ENCODE measurements at places on chromosomes 7 and 10. TPM values are rescaled to one million over a fixed set of nuclear protein-coding genes. Genes with fewer than 3 reads are reported as not detected.
A peak's percentile ranks its signal among the peaks of the same experiment; 100 is the strongest.

Gene LOXL4
- total RNA-seq = 0.18 TPM

Gene KAZALD1
- 3.6 TPM for total RNA-seq

DNA sequence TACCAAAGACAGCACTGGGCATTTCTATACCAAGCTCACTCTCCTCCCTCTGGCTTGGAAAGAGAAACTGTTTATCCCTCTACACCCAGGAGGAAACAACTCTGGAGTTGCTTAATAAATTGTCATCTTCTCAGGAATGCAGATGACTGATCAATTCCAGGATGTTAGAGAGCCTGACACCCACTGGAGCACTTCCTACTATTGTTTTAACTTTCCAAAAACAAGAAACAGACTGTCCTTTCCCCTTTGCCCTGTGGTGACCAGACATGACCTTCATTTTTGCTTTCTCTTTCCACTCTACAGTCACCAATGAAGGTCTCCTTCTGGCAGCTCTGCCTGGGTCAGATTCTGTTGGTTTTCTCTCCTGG lies 19.6 kb downstream of the GIMAP4 start:
- DNase-seq = no peak

- no peak for DNase-seq
Observed at GRCh38 chr10:1134156-1134555, 78.0 kb downstream of the WDR37 start.

DNA sequence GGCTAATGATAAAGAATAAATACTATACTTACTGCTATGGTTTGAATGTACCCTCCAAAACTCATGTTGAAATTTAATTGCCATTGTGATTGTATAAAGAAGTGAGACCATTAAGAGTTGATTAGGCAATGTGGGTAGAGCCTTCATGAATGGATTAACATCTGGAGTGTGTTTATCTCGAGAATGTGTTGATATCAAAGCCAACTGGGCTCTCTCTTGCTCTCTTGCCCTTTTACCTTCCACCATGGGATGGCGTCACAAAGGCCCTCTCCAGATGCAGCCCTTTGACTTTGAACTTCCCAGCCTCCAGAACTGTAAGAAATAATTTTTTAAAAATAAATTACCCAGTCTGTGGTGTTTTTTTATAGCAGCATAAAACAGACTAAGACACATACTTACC lies 50.1 kb upstream of the GHITM start:
- no peak for DNase-seq

GRCh38 chr7:105587909-105588635 lies 6.8 kb upstream of the EFCAB10 start:
- DNase-seq = no peak

DNA sequence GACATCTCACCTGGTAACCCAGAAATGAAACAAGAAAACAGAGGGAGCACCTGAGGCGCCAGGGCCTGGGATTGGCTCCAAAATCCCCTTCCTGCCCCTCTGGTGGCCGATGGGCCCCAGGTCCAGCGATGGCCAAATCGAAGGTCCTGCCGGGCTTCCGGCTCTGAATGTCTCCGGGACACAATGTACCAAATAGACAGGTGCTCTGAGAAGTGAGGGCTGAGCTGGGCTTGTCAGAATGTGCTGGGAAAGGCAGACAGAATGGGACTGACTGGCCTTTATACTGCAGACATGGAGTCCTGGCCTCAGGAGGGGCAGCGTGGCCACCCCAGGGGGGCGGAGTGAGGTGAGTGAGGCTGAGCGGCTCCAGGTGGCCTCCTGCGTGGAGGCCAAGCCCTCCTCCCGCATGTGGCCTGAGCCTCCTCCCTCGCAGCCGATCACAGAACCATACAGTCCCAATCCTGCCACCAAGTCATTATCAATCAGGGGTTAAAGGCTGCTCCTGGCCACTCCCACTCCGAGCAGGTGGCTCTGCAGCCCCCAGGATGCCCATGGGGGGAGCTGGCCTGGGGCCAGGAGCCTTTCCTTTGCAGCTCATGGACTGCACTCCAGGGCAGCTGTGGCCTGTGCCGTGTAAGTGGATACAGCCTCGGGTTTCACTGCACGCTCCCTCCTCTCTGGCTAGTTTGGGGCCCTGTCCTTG lies 185.5 kb downstream of the ADARB2 start:
- DNase-seq = no peak

Gene EMX2
- total RNA-seq = not detected

GRCh38 chr7:140404565-140405065 lies 757 bp downstream of the RAB19 start:
- no peak for DNase-seq

GRCh38 chr10:61774031-61774430 lies 111.3 kb downstream of the CABCOCO1 start:
- DNase-seq = no peak

- no peak for DNase-seq
Observed at GRCh38 chr7:23184709-23185359, 3.0 kb downstream of the NUP42 start.

Gene AKR1C3
- total RNA-seq = 2.1 TPM

DNA sequence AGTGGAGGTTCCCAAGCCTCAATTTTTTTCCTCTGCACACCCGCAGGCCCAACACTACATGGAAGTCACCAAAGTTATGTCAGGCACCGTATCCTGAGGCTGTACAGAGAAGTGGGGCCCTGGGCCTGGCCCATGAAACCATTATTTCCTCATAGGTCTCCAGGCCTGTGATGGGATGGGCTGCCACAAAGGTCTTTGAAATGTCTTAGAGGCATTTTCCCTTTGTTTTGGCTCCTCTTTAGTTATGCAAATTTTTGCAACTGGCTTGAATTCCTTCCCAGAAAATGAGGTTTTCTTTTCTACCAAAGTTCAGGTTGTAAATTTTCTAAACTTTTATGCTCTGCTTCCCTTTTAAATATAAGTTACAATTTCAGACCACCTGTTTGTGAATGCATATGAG lies 365.2 kb downstream of the HGF start:
- no peak for DNase-seq

Gene TAS2R60
- not detected for total RNA-seq

GRCh38 chr10:11881477-11882417 lies 58.6 kb downstream of the PROSER2 start:
- DNase-seq = peak; percentile 80

Gene UPK3B
- 2.1 TPM for total RNA-seq

- no peak for DNase-seq
Observed at GRCh38 chr7:98956937-98957336, 78.6 kb downstream of the TRRAP start.

GRCh38 chr7:139118234-139118804 lies 8.8 kb upstream of the ZC3HAV1 start:
- DNase-seq = no peak

DNA sequence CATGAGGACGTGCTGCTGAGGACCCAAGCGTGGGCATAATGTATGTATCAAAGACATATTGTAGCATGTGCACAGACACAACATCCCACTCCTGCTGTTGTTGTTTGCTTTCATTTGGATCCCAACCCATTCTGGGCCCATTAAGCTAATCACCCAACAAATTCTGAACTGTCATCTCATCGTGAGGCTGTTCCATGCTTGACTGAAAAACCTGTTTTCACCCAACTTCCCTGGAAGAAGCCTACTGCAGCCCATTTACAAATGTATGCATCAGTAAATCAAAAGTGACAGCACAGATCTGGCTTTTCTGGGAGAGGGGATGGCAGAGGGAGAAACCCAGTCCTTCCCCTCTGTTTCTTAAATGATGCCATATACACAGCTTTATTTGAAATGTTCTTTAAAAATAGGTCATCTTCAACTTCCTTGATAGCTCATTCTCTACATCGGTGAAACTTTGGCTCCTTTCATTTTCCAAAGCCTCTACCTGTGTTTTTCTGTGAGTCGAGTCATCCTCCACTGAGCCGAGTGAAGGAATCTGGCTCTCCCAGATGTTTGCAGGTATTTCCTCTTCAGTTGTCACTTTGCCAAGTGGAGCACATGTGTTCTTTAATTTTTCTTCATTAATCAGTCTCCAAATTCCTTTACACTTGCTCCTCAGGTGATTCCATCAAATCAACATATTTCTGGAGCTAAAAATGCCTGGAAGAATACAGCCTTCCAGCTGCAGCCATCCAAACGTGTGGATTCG lies 151.8 kb downstream of the CHN2 start:
- DNase-seq = no peak

Gene ZNF467
- total RNA-seq = 0.31 TPM

DNA sequence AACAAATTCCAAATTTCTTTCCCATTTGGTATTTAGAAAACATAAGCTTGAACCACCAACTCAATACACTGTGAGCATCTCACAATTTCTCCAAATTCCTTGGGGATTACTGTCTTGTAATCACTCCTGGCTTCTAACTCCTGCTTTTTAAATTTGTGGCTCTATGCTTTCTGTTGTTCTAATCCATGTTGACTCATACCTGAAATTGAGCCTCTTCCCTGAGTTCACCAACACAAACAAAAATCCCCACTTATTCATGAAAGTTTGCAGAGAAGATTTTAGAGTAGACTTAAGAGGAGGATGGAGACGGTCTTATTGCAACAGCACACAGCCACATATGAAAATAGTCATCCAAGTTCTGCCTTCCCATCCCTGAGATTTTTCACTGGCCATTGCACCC lies 252.5 kb downstream of the PTEN start:
- no peak for DNase-seq

DNA sequence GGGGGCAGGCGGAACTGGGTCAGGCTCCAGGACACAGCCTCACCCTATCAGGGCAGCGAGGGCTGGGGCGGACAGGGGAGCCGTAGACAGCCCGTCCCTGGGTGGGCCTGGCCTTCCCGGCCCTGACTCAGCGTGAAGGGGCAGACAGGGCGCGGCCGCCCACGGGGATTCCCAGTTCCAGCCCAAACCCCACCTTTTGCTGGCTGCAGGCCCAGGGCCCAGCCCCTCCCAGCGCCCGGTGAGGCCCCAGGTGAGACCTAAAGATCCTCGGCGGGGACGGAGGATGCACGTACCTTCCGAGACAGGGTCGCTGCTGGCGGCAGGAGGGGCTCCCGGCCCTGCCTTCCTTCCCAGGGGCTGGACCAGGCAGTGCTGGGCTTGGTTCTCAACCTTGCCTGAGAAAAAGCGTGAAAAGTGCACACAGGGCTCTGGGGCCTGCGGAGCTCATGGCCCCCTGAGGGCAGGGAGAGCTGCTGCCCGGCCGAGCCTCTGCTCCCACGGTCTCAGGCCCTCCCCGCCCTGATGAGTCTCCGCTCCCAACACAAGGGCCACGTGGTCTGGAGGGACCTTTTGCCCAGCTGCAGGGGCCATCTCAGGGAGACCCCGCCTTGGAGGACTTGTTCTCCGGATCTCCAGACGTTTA lies 43.9 kb upstream of the DNAJB6 start:
- DNase-seq = peak; percentile 63

Gene CLRN3
- not detected for total RNA-seq

GRCh38 chr10:113751181-113751732 lies at the start of gene PLEKHS1:
TSS of gene PLEKHS1 (plus strand) at chr10:113751682. CDS start at chr10:113755278, 3,596 bp downstream.
- no peak for DNase-seq

DNA sequence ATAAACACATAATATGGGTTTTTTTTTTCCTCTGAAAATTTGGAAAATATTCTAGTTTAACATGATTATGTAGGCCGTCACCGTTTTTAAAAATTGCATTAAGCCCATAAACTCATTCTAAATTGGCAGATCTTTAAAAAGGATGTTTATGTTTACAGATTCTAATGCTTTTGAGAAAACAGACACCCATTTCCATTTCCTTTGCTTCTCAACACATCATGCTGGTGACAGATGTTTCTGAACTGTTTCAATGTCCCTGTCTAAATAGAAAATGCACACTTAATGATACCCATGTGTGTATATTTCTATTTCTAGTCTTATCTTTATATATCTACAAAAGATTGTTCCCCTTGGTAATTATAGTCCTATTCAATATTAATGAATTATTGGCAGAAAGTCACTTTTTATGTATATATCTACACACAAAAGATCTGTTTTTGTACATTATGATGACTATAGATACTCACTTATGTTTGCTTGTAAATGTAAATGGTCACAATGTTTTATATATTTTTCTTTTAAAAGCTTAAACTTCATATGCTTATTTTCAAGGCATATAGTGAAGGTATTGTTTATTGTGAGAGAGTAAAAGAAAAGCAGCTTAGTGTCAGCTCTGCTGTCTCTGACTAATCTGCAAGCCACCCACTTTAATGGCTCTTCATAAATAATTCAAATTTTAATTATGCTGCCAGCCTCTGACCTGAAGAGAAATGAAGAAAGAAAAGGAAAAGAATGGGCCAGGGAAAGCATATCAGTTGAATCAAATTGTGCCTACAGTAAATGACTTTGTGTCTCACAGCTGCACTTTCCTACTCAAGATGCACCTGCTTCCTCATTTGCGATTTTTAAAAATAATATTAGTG lies 179.4 kb downstream of the CACNA2D1 start:
- no peak for DNase-seq

DNA sequence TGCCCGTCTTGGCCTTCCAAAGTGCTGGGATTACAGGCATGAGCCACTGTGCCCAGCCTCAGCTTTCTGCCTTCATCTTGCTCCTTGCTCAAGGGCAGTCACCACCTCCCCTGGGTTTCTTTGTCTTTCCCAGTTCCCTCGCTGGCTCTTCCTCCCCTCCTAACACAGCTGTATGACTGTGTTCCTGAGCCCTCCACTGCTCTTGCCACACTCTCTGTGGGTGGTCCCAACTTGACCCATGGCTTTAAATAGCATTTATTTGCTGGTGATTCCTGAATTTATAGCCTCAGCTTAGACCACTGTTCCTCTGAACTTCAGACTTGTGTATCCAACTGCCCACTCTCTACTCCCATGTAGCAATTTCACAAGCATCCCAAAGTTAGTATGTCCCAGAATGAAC lies 181.3 kb downstream of the BAMBI start:
- DNase-seq = no peak

Gene SEC24C
- 63.0 TPM for total RNA-seq

GRCh38 chr7:101686030-101686429 lies 56.9 kb upstream of the MYL10 start:
- DNase-seq = no peak

DNA sequence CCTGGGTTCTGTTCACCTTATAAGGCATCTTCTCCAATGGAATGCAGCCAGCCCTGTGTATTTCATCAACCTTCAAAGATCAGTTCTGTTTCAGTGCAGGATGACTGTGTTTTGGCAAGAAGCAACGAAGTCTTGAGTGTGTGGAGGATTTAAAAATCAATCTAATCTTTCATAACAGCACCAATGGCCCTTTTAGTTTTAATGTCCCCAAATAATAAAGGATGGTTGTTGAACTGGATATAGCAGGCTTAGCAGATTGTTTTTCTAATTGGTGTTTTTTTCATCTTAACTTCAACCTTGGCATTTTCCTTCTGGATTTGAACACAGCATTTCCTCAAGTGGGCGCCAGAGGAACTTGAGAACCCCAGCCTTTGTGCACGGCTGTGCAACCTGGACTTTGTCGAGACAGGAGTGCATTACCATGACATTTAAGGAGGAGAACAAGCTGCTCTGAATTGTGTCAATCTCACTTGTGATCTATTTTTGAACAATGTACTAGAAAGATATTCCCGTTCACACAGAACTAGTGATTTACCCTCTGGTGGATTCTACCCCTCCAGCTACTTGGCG lies 313.3 kb upstream of the AKR1E2 start:
- DNase-seq = peak; percentile 36

- DNase-seq = no peak
Observed at GRCh38 chr7:17983221-17984062, 43.1 kb upstream of the SNX13 start.
